Ovary (tissue), 10 donors: ENCODE measurements at places on chromosomes 7 and 10. TPM values are rescaled to one million over a fixed set of nuclear protein-coding genes. Genes with fewer than 3 reads are reported as not detected.

The HHEX gene
- polyA plus RNA-seq: 14.6 TPM

The CYP26C1 gene
- not detected for polyA plus RNA-seq

The FAM25A gene
- not detected for polyA plus RNA-seq

The SPDYE2 gene
- polyA plus RNA-seq: 0.21 TPM

The MYO3A gene
- 0.02 TPM for polyA plus RNA-seq

The HABP2 gene
- 0.25 TPM for polyA plus RNA-seq

The HOXA6 gene
- polyA plus RNA-seq: not detected

The BAMBI gene
- 62.3 TPM for polyA plus RNA-seq

The PFKFB3 gene
- 15.3 TPM for polyA plus RNA-seq

The AFAP1L2 gene
- 19.5 TPM for polyA plus RNA-seq

The SPDYE8 gene
- not detected for polyA plus RNA-seq

The NPTX2 gene
- 75.7 TPM for polyA plus RNA-seq

The UCMA gene
- not detected for polyA plus RNA-seq

The GARIN1A gene
- polyA plus RNA-seq: 0.59 TPM

The OR2A7 gene
- 3.3 TPM for polyA plus RNA-seq

The AEBP1 gene
- 240 TPM for polyA plus RNA-seq

The VAX1 gene
- polyA plus RNA-seq: not detected

The TEX36 gene
- polyA plus RNA-seq: not detected

The CPED1 gene
- 42.1 TPM for polyA plus RNA-seq

The PPIF gene
- 64.3 TPM for polyA plus RNA-seq

The THSD7A gene
- polyA plus RNA-seq: 3.5 TPM

The IL6 gene
- 15.5 TPM for polyA plus RNA-seq

The FAM25G gene
- not detected for polyA plus RNA-seq

The ANKRD61 gene
- polyA plus RNA-seq: not detected

The SNCG gene
- polyA plus RNA-seq: 41.9 TPM

The INSYN2A gene
- polyA plus RNA-seq: 0.30 TPM

The NME8 gene
- not detected for polyA plus RNA-seq

The BPGM gene
- 18.1 TPM for polyA plus RNA-seq

The SLC13A1 gene
- not detected for polyA plus RNA-seq

The MYL7 gene
- polyA plus RNA-seq: 0.35 TPM

The WIPF3 gene
- polyA plus RNA-seq: 59.9 TPM
